ENCODE measurements at places on chromosomes 11 and 22.

GRCh38 chr11:17513853-17514252 is 30.4 kb downstream of the USH1C start:
- peaks cover 27% of the 10 kb centered on the region for H3K27me3 ChIP-seq
- no peak overlapping the region for H3K4me3 ChIP-seq
- H3K36me3 ChIP-seq: no peaks in the 10 kb centered on the region

GRCh38 chr11:63672936-63673539 is 1.9 kb upstream of the ATL3 start:
- peaks cover 9% of the 10 kb centered on the region for H3K36me3 ChIP-seq
- no peak for DNase-seq
- peaks cover 2% of the 10 kb centered on the region for H3K27me3 ChIP-seq
- H3K27ac ChIP-seq: no peak overlapping the region
- H3K4me3 ChIP-seq: no peak overlapping the region

DNA sequence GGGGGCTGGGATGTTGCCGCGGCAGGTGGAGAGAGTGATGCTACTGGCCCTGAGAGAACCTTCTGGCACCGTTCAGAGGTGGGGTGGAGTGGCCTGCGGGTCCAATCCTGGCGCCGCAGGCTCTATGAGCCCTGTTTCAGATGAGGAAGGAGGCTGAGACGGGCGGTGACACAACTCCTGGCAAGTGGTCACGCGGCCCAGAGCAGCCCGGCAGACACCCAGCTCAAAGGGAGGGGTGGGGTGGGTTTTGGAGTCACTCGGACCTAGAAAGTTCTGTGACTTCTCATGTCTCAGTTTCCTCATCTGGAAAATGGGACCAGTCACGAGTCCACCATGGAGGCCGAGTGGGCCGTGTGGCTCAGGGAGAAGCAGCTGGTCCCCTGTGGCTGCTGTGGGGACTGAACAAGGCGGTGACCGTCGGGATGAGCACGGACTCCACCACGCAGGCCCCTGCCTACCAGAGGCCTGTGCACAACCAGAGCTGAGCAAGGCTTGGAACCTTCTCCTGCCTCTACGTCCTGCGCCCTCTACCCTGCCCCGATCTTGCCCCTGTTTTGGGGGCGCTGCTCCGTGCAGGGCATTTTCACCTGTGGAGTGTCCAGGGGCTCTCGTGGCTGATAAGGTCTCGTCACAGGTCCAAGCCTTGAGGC is 3.7 kb downstream of the TSPO start:
- H3K4me1 ChIP-seq: peaks cover 13% of the 10 kb centered on the region
- H3K4me3 ChIP-seq: no peak overlapping the region
- H3K36me3 ChIP-seq: peaks cover 4% of the 10 kb centered on the region
- DNase-seq: no peak
- no peak overlapping the region for H3K27ac ChIP-seq
- H3K27me3 ChIP-seq: no peaks in the 10 kb centered on the region

- DNase-seq: no peak
- H3K4me3 ChIP-seq: no peak overlapping the region
- H3K4me1 ChIP-seq: no peaks in the 10 kb centered on the region
Observed at GRCh38 chr11:2204361-2205213, 33.0 kb upstream of the TH start.

- no peak for DNase-seq
- no peak overlapping the region for H3K4me3 ChIP-seq
- H3K27me3 ChIP-seq: no peaks in the 10 kb centered on the region
- peaks cover 16% of the 10 kb centered on the region for H3K36me3 ChIP-seq
Observed at GRCh38 chr11:111823131-111823530, 48.2 kb downstream of the ALG9 start.

DNA sequence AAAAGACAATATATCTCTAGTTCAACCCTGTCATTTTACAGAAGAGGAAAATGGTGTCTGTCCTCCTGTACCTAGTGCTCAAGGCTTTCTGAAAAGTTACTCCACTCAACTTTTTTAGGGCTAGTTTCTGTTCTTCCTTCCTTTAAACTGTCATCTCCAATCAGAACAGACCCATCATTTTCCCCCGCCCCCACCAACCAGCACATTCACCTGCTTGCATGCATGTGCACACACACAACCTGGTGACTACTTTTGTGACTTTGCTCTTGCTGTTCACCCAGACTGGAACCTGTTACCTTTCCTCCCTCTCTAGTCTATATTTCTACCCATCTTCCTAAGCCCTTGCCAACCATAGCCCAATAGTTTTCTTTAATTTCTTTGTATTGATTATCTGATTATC is 5.6 kb downstream of the FBXO7 start:
- H3K27ac ChIP-seq: peak overlapping the region; percentile 67
- H3K4me3 ChIP-seq: no peak overlapping the region
- H3K36me3 ChIP-seq: peaks cover 21% of the 10 kb centered on the region

GRCh38 chr11:58739725-58740430 is 8.1 kb upstream of the GLYAT start:
- no peak overlapping the region for H3K27ac ChIP-seq
- no peaks in the 10 kb centered on the region for H3K36me3 ChIP-seq
- no peaks in the 10 kb centered on the region for H3K27me3 ChIP-seq
- H3K4me3 ChIP-seq: no peak overlapping the region
- H3K4me1 ChIP-seq: peaks cover 2% of the 10 kb centered on the region

DNA sequence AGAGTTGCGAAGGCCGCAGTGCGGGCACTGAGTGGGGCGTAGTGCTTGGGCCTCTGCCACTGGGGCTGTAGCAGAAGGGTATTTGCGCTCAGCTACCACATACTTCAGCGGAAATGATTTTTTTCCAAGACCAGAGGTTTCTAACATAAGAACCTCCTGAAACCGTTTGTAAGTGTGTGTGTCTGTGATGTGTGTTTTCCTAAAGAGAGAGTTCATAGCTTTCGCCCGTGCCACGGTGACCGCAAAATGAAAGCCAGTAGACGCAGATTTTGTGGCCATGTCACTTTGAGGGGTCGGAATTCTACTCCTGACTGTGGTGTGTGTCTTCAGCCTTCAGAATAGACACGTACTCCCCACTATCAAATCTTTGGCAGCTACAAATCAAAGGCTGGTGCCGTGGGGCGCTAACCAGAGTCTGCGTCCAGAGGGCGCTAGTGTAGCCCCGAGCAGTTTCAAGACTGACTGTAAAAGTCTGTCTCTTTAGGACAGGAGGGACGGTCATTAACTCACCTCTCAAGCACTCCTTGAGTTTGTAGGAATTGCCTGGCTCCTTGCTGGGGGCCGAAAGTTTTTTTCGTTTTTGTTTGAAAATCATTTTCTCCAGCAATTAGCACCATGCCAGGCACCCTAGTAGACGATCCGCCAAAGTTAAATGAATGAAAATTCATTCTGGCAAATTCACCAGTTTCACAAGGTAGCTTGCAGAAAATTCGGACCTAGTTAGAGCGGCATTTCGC is 2.5 kb upstream of the CALCA start:
- peak; percentile 89 for DNase-seq
- H3K27ac ChIP-seq: no peak overlapping the region
- peaks cover 29% of the 10 kb centered on the region for H3K4me1 ChIP-seq
- peaks cover 83% of the 10 kb centered on the region for H3K27me3 ChIP-seq

- no peak overlapping the region for H3K27ac ChIP-seq
- H3K27me3 ChIP-seq: peaks cover 7% of the 10 kb centered on the region
- no peak overlapping the region for H3K4me3 ChIP-seq
- no peak for DNase-seq
- H3K4me1 ChIP-seq: peaks cover 6% of the 10 kb centered on the region
- no peaks in the 10 kb centered on the region for H3K36me3 ChIP-seq
Observed at GRCh38 chr11:102546427-102546826, 15.9 kb upstream of the MMP7 start.

- peaks cover 42% of the 10 kb centered on the region for H3K36me3 ChIP-seq
- no peak overlapping the region for H3K4me3 ChIP-seq
- no peak for DNase-seq
- peaks cover 12% of the 10 kb centered on the region for H3K4me1 ChIP-seq
Observed at GRCh38 chr11:121300972-121301699, 8.6 kb downstream of the SC5D start.

- peaks cover 45% of the 10 kb centered on the region for H3K36me3 ChIP-seq
- H3K27ac ChIP-seq: no peak overlapping the region
- peaks cover 55% of the 10 kb centered on the region for H3K4me1 ChIP-seq
- H3K4me3 ChIP-seq: no peak overlapping the region
- peaks cover 2% of the 10 kb centered on the region for H3K27me3 ChIP-seq
Observed at GRCh38 chr11:119091178-119091577, 6.5 kb downstream of the HMBS start.

DNA sequence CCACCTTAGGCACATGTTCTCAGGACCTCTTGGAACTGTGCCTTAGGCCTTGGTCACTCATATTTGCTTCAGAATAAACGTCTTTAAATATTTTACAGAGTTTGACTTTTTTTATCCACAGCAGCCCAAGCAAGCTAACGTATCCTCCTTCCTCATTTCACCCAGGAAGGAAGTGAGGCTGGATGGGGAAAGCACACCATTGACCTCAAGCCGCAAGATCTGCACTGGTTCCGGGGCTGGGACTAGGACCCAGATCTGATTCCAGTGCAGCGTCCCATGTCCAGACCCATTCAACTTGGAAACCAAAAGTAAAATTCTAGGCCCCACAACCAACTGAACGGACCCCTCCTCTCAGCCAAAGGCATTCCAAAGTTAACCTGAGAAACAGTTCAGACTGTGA is 2.4 kb upstream of the LGALS12 start:
- peaks cover 9% of the 10 kb centered on the region for H3K4me1 ChIP-seq
- H3K27me3 ChIP-seq: peaks cover under 1% of the 10 kb centered on the region
- DNase-seq: no peak
- H3K36me3 ChIP-seq: peaks cover 2% of the 10 kb centered on the region
- H3K4me3 ChIP-seq: no peak overlapping the region
- no peak overlapping the region for H3K27ac ChIP-seq

DNA sequence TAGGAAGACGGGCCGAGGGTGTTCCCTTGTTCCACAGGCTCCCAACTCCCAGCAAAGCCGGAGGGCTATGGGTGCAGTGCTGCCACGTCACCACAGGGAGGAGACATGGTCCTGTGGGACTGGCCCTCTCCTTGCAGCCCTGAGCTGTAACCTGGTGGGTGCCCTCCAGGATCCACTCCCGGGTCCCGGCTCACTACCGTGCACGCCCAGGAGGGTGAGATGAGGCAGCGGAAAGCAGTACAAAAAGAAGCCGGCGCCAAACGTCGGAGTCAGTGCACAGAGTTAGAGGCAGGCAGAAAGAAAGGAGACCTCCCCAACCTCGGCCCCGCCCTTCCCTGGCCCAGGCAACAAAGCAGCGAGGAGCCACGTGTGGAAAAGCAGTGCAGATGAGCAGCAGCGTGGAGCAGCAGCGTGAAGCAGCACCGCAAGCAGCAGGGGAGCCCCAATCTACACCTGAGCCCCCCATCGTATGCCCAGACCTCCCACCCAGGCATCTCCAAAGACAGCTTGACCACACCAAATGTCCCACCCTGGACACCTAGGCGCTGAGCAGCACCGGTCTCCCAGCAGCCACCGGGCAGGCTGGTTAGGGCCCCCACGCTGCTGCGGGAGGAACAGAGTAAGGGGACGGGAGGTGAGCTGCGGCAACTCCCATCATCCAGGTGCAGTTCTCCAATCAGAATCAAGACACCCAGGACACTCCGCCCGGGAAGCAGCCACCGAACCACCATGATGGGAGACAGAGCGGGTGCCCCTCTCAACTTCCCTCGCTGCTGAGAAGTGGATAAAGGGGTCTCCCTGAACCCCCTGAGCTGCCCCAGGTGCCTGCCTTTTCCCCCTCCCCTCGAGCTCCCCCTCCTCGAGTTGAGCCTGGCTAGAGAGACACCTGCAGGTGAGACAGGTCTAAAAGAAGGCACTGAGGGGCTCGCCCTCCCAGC is 28.8 kb downstream of the IGSF9B start:
- peak; percentile 92 for DNase-seq
- peak overlapping the region; percentile 89 for H3K4me3 ChIP-seq
- peak overlapping the region; percentile 97 for H3K27ac ChIP-seq
- H3K27me3 ChIP-seq: no peaks in the 10 kb centered on the region
- peaks cover 56% of the 10 kb centered on the region for H3K36me3 ChIP-seq

DNA sequence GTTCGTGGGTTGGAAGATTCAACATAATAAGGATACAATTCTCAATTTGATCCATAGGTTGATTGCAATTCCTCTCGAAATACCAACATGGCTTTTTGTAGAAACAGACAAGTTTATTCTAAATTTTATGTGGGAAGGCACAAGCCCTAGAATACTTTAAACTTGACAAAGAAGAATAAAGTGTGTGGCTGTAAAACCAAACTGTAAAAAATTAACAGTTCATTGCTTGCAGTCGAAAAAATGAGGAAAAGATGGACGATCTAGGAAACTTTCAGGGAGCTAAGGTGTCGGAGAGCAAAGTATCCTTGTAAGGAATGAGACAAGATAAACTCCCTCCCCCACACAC is 1.0 kb upstream of the GLB1L3 start:
- peaks cover 3% of the 10 kb centered on the region for H3K27me3 ChIP-seq
- peaks cover 20% of the 10 kb centered on the region for H3K36me3 ChIP-seq
- peak overlapping the region; percentile 93 for H3K27ac ChIP-seq
- DNase-seq: no peak
- H3K4me3 ChIP-seq: peak overlapping the region; percentile 98
- H3K4me1 ChIP-seq: peaks cover 52% of the 10 kb centered on the region

DNA sequence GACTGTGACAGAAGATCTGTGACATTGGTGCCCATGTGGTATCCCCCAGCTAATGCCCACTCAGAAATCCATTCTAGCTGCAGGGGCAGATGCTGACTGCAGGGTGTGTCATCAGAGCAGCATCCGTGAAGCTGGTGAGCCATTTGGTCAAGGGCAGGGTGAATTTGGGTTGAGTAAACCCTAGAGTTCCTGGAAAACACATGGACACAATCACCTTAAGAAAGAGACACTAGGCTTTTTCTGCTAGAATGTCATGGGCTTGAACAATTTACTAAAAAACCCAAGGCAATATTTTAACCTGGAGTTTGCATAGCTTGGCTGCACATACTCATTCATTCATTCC is 100.0 kb downstream of the ADAMTS15 start:
- no peak for DNase-seq
- H3K4me1 ChIP-seq: no peaks in the 10 kb centered on the region
- no peaks in the 10 kb centered on the region for H3K36me3 ChIP-seq

DNA sequence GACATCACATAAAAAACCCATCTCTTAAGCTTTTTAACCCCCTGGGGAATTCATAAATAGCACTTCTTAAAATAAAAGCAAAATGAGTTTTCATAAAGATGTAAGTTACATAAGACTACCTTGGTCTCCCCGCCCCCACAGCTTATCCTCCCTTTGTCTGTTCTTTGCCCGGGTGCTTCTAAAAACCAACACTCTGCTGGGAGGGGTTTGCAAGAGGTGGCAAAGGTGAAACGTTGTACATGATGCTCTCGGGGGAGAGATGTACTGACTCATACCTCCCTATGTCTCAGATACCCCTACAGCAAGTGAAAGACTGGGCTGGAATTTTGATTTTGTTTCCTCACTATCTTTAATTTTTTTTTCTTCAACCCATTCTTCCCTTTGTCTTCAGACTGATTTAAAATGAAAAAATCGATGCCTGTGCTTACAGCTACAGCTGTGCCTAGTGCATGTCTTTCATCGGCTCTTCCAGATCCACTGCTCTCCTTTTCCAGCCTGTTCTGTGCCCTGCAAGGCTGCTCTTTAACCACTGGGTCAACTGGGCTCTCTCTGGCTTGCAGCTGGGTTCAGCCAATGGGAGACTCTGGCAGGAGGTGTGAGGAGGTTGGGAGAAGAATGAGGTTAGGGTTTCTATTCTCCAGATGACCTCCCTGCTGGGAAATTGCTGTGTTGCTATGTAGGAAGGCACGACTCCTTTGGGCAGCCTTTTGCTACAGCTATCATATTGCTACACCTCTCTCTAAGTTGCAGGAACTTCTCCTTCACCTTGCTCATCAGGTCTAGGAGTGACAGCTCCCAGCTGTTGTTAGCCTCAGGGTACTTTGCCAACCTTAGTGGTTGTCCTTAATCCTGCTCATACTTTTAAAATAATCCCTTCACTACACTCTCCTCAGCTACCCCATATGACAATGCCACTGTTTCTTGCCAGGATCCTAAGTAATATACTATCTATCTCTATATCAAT is 266.5 kb downstream of the TENM4 start:
- no peak overlapping the region for H3K27ac ChIP-seq
- no peaks in the 10 kb centered on the region for H3K36me3 ChIP-seq
- no peak overlapping the region for H3K4me3 ChIP-seq
- H3K27me3 ChIP-seq: peaks cover 1% of the 10 kb centered on the region
- DNase-seq: no peak

Data from activated CD4-positive, alpha-beta T cell treated with anti-CD3 and anti-CD28 coated beads, Interleukin-2, amount 10 ng/mL, durations not matched to agents 24 days and 14 days (primary cell).